Upper lobe of left lung (tissue), 6 donors: ENCODE measurements at places on chromosomes 5 and 9.

DNA sequence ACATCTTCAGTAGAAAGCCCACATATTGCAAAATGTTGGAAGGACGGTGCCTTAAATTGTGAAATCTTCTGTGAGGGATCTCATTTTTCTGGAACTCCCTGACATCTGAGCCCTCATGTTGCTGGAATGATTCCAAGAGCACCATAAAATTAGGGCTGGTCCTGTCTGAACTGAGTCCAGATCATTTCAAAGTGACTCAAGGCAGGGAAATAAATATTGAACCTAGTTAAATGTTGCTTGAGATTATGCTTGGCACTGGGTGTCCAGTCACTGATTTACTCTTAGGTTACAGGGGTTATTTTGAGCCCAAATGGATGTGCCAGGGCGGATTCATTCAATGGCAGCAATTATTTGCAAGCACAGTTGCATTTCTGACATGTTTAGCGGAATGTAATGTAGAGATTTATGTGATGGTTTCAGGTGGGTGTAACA, 437.0 kb downstream of the PIK3R1 start:
- DNase-seq = no peak

- no peak for DNase-seq
These were observed 453.7 kb downstream of the LRRC70 start for GRCh38 chr5:63032343-63032742.

DNA sequence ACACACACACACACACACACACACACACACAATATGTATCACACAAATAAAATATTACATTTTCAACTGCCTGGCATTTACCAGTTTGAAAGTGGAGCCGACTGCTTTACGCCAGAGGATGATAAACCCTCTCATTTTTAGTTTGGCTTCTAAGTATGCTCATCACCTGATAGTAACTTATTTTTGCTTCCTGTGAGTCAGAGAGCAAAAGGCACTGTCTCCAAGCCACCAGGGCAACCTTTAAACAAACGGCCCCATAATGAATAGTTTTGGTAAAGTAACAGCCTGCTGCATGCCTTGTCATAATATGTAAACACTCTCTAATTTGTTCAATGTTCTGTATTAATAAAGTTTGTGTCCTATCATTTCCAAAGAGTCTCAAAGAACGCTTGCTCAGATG, 26.9 kb downstream of the KLF4 start:
- no peak for DNase-seq

- DNase-seq = peak; percentile 94
These were observed 831 bp downstream of the ODF2 start for GRCh38 chr9:128456613-128457061.

DNA sequence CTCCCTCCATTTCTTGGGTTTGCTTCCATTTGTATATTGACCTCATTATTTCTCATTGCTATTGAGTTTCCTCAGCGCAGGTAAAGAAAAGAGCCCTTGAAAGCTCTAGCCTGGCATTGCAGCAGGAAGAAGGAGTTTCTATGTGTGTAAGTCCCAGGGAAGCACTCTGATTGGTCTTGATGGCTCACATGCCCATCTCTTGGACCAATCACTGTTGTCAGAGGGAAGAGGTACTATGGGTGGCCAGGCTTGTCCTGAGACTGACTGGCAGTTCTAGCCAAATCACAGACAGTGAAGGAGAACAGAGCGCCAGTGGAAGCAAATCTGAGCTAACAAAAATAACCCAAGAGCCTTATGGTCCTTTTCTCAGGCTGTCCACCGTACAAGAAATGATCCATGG, 219.0 kb downstream of the PAX5 start:
- DNase-seq = no peak

DNA sequence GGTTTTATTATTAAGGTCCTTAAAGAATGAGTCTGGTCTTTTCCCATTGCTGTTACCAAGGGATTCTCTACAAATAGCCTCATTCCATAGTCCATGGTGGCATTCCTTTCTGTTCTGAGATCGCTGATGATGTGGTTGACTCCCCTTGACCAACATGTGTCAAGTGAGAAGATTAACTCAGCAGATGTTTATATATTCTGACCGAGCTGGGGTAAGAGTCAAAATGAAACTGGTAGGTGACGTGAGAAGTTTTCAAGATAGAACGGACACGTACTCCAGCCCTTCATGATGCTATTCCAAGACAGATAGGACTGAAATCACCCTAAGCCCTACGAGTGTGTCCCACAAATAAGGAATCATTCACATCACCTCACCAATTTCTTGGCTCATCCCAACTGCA, 155.5 kb upstream of the WWC1 start:
- no peak for DNase-seq

GRCh38 chr9:12640866-12641636, 52.1 kb upstream of the TYRP1 start:
- no peak for DNase-seq

- DNase-seq = no peak
These were observed 347.6 kb downstream of the GADD45G start for GRCh38 chr9:89952401-89952800.

GRCh38 chr5:103333376-103333775, 74.8 kb downstream of the MACIR start:
- DNase-seq = no peak

DNA sequence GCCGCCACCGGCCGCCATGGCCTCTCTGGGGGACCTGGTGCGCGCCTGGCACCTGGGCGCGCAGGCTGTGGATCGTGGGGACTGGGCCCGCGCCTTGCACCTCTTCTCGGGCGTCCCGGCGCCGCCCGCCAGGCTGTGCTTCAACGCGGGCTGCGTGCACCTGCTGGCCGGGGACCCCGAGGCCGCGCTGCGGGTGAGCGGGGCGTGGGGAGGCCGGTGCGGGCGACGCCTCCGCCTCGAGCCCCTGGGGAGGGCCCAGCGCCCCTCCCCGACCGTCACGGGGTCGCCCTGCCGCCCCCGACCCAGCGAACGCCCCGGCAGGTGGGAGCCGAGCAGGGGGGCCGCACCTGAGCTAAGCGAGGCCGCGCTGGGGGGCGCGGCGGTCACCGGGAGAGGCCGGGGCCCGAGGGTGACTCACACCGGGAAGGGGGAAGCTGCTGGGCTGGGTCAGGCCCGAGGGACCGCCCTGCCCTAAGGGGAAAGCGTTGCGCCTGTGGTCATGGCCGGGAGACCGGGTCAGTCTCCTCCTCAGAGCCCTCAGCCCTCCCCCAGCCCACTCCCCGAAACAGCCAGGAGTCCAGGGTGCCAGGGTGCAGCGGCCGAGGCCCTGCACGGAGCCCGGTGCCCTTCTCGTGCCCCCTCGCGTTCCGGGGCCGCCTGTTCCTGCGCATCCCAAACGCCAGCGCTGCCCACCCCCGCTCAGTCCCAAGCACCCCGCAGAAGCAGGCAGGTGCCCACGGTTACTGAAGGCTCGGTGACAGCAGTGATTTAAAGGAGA, 510 bp downstream of the NOXA1 start:
- peak; percentile 73 for DNase-seq

GRCh38 chr9:120438836-120439546, 141.0 kb downstream of the CDK5RAP2 start:
- no peak for DNase-seq

DNA sequence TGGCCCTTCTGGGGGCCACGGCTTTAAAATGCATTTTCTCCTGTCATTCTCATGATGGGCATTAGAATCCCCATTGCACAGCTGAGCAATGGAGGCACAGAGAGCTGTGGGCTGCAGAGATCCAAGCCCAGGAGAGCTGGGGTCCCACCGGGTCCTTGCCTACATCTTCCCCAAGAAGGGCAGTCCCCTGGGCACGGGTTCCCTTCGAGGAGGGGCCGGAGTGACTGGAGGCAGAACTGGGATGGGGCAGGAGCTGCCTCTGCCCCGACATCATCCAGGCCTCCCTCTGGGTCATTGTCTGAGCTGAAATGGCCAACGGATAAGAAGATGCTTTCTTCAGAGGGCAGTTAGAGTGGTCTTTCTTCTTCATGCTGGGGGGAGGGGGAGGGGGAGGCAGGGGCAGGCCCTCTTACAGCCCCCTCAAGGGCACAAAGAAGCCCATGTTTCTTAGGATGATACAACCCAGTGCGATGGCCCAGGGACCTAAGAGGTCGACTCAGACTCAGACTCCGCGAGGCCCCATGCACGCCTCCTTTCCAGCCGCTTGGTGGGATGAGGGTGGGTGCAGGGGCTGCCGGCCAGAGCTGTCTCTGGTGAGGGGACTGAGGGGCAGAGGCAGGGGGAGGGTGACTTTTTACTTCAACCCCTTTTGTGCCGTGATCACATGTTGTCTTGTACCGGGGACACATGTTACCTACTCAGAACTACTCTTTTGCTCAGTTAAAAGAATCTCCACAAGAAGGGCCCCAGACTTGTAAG, 112.4 kb upstream of the IRX2 start:
- no peak for DNase-seq

GRCh38 chr9:111271481-111272080, 58.4 kb downstream of the OR2K2 start:
- no peak for DNase-seq

- DNase-seq = no peak
These were observed 114.3 kb upstream of the BOD1 start for GRCh38 chr5:173730632-173731298.
